ENCODE measurements at places on chromosomes 2 and 18.

DNA sequence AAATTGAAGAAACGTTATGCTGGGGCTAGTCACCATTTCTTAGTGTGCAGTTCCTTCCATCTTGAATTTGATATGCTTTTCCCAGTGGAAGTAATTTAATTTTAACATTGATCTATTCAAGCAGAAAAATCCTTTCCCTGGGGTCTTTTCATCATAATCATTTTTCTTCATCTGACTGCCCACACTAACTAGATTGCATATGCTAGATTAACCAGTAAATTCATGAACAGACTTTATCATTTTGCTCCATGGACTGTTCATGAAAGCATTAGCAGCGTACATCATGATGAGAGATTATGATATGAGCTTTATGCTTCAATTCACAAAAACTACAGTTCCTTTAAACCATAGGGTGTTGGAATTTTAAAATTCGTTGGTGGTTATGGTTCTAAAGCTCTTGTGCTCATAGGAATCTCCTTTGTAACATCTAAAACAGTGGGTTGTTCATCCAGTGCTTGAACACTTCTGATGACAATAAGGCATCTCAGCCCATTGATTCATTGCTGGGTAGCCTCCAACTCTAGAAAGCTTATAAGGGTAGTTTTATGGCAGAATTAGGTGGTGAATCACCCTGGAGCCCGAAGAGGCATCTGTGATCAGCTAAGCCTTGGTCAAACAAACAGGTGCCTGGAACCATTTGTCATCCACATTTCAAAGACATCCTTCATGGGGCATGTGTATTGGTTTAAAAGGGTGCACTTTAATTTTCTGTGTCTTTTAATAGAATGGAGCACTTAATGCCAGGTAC lies 77.2 kb upstream of the NDUFV2 start:
- DNase-seq, result no peak

DNA sequence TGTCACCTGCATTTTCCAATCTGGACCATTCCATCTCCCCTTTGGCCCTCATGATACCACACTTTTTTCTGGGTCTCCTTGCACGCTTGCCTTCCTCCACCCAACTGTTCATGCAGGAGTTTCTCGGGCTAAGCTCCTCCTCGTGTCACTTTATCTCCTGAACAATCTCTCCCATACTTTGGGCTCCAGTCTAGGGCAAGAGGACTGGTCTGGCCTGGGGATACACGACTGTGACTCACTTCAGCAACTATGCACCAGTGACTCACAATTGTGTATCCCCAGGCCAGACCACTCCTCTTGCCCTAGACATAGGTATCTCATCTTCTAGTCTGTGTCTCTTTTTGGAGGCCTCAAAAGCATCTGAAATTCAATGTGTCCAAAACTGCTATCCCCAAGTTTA lies 149.4 kb upstream of the PTPRM start:
- DNase-seq, result no peak

DNA sequence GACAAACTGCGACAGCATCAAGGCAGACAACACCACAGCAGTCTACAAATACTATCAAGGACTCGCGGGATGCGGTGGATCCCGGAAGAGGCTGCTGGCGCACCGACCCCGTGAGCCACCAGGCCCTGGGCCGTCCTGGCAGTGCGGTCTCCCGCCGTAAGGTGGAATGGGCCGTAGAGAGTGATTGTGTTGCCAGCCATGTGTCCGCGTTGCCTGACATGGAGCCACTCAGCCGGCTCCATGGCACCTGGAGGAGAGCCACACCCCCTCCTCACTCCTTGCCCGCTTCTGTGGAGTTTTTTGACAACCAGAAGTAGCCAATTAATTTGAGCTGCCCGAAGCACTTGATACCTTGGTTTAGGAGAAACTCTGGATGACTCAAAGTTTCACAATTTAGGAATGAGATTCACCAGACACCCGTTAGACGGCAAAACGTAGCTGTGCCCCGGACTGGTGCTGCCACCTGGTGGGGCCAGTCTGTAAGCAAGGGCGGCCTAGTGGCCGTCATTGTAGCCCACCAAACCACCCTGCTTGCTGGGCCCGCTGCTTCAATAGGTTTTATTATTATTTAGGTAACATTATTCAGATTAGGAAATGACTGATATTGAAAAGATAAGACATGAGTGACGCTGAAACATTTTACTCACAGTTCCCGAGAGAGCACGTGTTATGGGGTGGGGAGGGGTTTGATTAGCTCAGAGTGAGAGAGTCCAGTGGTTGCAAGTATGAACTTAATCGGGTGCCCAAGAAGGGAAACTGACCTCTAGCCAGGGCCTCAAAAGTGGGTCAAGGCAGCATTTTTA lies 10.2 kb upstream of the IMP4 start:
- peak; percentile 50 for DNase-seq

- no peak for DNase-seq
Measured at GRCh38 chr18:61379827-61380226, 46.6 kb downstream of the CDH20 start.

DNA sequence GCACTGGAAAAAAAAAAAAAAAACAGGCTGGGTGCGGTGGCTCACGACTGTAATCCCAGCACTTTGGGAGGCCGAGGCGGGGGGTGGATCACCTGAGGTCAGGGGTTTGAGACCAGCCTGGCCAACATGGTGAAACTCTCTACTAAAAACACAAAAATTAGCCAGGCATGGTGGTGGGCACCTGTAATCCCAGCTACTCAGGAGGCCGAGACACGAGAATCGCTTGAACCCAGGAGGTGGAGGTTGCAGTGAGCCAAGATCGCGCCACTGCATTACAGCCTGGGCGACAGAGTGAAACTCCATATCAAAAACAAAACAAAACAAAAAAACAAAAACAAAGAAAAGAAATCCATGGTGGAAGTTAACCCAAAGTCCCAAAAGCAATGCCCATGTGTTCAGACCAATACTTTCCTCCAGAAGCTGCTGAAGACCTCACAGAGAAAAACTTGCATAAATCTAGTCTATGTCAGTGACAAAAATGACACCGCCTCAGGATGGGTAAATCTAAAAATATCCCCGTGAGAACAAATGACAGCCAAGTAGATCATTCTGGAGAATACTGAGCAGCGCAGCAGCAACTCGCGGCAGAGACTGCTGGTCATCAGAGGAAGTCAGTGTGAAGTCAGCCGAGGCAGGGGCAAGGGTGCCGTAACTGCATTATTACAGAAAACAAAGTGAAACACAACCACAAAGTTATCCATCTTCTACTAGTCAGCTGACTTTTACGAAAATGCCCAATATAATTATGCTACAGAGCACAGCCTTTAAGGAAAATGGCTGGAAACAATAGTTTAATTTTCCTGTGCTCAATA lies 41.0 kb downstream of the LPIN2 start:
- DNase-seq, result no peak

- DNase-seq, result no peak
Measured at GRCh38 chr2:111099402-111099801, 21.3 kb upstream of the BCL2L11 start.

GRCh38 chr2:36675579-36676282 lies 20.8 kb upstream of the VIT start:
- DNase-seq, result no peak

GRCh38 chr2:190744041-190744440 lies 95.2 kb downstream of the NAB1 start:
- DNase-seq, result no peak

DNA sequence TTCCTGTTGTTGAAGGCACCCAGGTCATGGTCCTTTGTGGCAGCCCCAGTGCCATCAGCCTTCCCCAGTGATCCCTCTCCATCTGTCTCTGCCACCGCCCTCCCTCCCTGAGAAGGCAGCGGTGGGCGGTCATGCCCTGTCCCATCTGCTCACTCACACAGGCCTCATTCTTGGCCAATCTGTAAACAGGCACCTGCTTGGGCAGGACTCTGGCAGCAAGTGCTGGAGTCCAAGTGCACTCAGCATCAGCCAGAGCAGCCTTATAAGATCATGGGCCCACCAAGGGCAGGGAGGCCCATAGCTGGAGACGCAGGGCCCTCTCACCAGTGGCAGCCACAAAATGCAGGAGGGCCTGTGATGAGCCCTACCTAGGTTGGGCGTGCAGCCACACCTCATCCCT lies 140.9 kb downstream of the TWIST2 start:
- DNase-seq, result no peak

GRCh38 chr18:24138789-24139616 lies at the start of gene CABYR:
TSS of gene CABYR (plus strand) at chr18:24139062. CDS start at chr18:24143115, 4,053 bp downstream.
- peak; percentile 57 for DNase-seq

DNA sequence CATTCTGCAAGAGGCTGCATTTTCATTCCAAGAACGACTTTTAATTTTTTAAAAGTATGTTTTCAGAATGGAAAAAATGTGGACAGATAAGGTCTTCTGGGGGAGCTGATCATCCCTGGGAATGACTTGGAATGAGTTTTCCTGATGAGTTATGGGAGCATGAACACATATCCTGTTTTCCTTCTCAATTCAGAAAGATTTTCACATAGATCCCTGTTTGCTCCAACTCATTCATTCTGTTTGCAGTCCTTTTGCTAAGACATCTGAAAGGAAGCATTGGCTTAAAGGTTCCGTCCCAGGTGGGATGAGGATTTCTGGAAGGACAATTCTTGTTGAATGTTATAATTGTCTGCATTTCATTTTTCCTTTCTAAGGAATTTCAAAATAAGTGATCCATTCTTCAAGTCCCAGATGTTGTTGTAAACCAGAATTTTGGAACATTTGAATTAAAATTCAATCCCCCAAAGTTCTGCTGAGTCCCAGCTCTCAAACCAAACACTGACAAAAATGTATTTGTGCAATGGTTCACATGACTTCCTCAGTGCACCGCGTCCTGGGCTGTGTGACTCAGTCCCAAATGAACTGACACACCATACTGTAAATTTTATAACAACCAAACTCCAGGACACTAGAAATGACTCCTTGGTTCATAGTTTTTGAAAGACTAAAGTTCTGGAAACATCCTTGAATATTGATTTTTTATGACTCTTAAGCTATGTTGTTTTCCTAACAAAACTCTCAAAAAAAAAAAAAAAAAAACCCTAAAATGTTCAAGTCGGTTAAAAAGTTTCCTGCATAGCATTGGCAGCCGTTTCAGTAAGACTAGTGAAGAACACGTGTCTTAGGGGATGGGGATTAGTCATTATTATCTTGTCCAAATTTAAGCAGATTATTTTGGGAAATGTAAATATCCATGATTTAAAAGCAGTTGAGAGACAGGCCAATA lies 281.8 kb upstream of the TCF4 start:
- DNase-seq, result no peak

DNA sequence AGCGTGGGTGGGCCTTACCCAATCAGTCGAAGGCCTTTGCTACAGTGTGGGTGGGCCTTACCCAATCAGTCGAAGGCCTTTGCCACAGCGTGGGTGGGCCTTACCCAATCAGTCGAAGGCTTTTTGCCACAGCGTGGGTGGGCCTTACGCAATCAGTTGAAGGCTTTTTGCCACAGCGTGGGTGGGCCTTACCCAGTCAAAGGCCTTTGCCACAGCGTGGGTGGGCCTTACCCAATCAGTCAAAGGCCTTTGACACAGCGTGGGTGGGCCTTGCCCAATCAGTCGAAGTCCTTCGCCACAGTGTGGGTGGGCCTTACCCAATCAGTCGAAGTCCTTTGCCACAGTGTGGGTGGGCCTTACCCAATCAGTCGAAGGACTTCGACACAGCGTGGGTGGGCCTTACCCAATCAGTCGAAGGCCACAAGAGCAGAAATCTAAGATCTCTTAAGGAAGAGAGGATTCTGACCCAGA lies 16.3 kb upstream of the GAL3ST2 start:
- DNase-seq, result no peak

GRCh38 chr2:197145471-197146056 lies 165.0 kb downstream of the ANKRD44 start:
- no peak for DNase-seq

GRCh38 chr2:224954980-224955379 lies 87.3 kb downstream of the DOCK10 start:
- DNase-seq, result no peak

DNA sequence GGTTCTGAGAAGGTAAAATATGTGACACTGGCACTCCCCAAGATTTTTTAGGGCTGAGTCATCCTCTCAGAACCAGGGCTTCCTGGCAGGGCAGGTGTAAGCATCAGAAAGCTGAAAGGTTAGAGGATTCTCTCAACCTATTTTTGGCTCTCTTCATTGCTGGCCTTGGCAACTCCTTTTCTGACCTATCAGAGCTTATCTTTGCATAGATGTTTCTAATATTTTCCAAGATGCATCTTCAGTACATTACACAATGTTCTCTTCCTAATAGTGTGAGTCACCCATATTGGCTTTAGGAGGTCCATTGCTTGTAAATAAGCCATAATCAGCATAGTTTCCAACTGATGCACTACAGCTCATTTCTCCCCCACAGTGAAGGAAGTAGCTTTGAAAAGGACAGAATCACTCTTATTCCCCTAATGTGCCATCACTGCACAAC lies 2008.4 kb upstream of the PIK3C3 start:
- DNase-seq, result no peak

- no peak for DNase-seq
Measured at GRCh38 chr2:100064592-100065428, 77.6 kb downstream of the AFF3 start.

DNA sequence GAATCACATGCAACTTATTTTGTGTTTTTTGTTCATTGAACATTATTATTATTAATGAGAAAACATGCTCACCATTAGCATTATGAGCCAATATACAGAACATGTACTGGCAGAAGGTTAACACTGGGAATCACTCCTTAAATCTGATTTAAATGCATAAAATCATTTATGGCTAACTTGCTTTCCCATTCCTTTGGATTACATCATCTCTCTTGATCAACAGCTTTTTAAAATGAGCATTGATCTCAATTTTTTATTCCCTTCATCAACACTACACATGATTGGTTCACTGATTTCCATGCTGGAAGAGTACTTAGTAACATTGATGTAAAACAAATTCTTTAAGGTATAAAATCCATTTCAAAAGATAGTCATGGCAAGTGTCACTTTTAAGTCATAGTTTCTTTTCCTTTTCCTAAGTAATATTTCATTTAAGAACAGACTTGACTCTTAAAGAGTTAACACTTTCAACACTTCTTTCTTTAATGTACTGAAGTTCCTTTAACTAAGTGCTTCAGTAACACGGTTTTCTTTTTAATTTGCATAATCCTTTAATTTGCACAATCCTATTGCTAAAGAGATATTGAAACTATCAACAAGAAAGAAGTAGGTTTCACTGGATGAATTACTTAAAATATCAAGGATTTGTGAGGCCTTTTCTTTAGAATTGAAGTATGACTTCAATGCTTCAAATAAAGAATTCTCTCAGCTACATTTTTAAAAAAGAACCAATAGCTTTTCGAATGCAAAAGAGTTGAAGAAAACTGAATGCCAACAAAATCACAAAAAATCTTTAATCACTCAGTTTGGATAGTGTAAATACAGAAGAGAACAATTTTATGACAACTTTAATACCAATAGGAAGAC lies 24.9 kb upstream of the BUB1 start:
- no peak for DNase-seq

DNA sequence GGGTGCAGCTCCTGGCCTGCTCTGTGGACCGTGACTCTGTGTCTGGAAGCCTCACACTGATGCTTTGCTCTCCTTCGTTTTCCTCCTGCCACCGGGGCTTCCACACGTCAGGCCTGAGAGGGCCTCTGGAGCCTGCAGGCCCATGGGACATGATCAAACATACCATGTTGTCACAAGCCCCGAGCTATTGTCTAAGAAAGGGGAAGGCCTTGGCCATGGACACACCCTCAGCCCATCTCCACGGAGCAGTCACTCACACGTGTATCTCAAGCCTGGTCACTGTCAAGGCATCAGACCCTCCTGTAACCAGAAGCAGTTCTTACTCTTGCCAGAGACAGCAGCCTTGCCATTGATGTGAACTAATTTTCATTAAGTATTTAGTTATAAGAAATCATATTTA lies 814.1 kb upstream of the SALL3 start:
- no peak for DNase-seq

All from stimulated activated CD4-positive, alpha-beta T cell treated with anti-CD3 and anti-CD28 coated beads, Interleukin-1b, Interleukin-23, amount 100 ng/mL, for 24 hours (primary cell).